ENCODE measurements at places on chromosomes 2 and 18.

- DNase-seq, result no peak
- no peaks in the 10 kb centered on the region for H3K36me3 ChIP-seq
- H3K27ac ChIP-seq, result no peak overlapping the region
- H3K4me3 ChIP-seq, result no peak overlapping the region
- H3K27me3 ChIP-seq, result no peaks in the 10 kb centered on the region
These were observed 140.7 kb downstream of the LDLRAD4 start for GRCh38 chr18:13359210-13359609.

DNA sequence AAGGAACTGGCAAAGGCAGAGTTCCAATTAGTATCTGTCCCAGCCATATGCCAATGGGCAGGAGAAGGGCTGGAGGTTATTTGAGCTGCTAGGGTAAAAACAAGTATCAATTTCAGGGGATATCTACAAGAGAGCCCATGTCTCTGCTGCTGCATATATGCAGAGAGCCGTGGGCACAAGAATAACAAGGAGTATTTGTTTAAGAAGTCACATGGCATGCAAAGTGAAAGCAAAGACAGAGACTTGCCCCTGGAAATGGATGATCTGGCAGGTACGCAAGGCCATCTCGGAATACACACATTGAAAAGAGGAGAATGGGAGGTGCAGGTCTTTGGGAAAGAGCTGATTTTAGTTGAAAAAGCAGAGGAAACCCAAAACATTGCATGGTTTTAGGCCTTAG is 170.6 kb downstream of the EVA1A start:
- DNase-seq, result no peak
- H3K4me3 ChIP-seq, result no peak overlapping the region
- H3K4me1 ChIP-seq, result no peaks in the 10 kb centered on the region
- H3K36me3 ChIP-seq, result no peaks in the 10 kb centered on the region
- no peaks in the 10 kb centered on the region for H3K27me3 ChIP-seq

- H3K27ac ChIP-seq, result no peak overlapping the region
- no peaks in the 10 kb centered on the region for H3K4me1 ChIP-seq
- no peaks in the 10 kb centered on the region for H3K36me3 ChIP-seq
- DNase-seq, result no peak
These were observed 697.1 kb upstream of the CELF4 start for GRCh38 chr18:38262661-38263060.

- peaks cover 43% of the 10 kb centered on the region for H3K4me1 ChIP-seq
- no peaks in the 10 kb centered on the region for H3K27me3 ChIP-seq
- DNase-seq, result no peak
- H3K27ac ChIP-seq, result no peak overlapping the region
These were observed 3.3 kb upstream of the ORC2 start for GRCh38 chr2:200966770-200967169.

- H3K4me1 ChIP-seq, result no peaks in the 10 kb centered on the region
- DNase-seq, result no peak
- H3K36me3 ChIP-seq, result no peaks in the 10 kb centered on the region
- no peak overlapping the region for H3K27ac ChIP-seq
These were observed 254.8 kb upstream of the SOX11 start for GRCh38 chr2:5437375-5437774.

DNA sequence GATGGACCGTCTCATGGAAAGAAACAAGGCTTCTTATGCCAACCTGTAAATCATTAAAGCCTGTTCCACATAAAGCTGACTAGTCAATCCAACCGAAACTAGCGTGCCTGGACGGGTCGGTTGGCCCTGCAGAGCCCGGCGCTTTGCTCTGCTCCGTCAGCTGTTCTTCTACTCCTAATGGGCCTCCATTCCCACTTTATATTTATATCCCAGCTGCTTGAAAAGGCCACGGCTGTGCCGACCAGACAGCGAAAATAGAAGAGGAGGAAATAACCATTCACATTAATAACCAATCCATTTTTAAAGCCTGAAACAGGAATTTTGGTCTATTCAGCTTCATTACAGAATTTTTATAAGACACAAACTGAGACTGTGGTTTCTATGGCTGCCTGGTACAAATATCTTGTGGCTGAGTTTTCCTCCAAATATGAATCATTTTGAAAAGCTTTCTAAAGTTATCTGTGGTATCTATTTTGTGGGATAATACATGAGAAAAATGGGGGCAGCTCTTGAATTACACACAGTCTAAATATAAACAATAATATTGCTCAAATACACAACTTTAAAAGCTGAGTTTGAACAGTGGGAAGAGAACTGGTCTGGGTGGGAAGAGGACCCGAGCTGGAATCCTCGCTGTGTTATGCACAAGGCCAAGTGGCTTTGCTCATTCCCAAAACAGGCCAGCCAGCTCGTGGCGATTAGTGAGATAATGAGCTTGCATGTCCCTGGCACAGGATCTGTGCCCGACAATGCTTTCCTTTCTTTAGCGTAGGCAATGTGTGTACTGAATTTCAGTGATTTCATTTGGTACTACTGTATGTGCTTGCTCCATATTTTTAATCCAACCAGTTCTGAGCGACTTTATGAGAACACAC is 10.5 kb upstream of the FAM124B start:
- H3K4me1 ChIP-seq, result peaks cover 8% of the 10 kb centered on the region
- no peak for DNase-seq
- H3K27ac ChIP-seq, result no peak overlapping the region
